Endodermal cell (in vitro differentiated cells): ENCODE measurements at places on chromosomes 3 and 15. TPM values are rescaled to one million over a fixed set of nuclear protein-coding genes. Genes with fewer than 3 reads are reported as not detected.

DNA sequence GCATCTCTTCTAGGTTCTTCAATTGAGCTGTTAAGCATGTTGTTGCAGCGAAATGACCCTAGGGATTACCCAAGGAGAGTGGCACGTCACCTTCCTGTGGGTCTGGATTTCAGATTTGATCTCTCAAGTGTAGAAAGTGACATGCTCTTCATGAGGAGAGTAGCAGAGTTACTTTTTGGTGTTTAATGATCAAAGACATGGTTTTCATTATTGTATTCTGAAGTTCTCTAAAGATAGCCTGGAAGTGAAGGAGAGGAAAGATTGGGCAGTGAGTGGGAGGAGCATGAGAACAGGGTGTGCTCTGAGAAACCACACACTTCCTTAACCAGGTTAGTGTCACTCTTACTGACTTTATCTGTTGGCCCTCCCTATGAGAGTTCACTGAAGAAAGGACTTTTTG lies 153.6 kb downstream of the AKAP13 start:
- no peak for DNase-seq

- DNase-seq, result no peak
Measured at GRCh38 chr3:164657631-164658030, 420.7 kb downstream of the SI start.

- DNase-seq, result no peak
Measured at GRCh38 chr3:99716463-99716995, 78.1 kb downstream of the COL8A1 start.

- no peak for DNase-seq
Measured at GRCh38 chr3:143252931-143253330, 133.4 kb downstream of the CHST2 start.

DNA sequence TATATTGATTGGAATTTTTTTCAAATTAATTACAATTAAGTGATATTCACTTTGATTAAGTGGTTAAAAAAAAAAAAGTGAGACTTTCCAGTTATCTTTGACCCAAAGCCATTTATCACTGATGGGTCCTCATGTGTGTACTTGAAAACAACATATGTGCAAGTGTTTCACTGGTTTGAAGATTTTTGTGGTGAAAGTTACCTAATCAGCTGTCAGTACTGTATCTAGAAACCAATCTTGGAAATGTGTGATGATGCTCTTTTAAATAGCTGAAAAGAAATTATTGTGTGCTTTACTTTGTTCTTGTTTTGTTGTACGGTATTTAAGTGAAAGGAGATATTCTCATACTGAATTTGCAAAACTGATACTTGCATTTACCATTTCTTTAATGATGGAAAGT lies 11.6 kb upstream of the XCR1 start:
- no peak for DNase-seq

GRCh38 chr15:46366360-46367007 lies 731.7 kb downstream of the SQOR start:
- DNase-seq, result no peak

DNA sequence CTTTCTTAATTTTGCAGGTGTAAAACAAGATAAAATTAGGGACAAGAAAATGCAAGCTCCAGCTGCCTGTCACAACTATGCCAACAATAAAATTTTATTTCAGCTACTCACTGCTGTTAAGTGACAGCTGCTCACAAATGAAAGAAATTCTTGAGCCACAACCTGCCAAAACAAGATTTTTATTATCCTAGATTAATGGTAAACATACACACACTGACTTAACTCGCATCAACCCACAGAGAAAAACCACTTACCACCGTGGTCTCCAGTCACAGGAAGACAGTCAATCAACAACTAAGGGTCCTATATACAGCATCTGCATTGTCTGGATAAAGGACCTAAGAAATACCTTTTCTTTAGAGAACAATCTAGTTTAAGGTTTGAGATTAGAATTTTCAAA lies 31.3 kb downstream of the EFL1 start:
- DNase-seq, result no peak

DNA sequence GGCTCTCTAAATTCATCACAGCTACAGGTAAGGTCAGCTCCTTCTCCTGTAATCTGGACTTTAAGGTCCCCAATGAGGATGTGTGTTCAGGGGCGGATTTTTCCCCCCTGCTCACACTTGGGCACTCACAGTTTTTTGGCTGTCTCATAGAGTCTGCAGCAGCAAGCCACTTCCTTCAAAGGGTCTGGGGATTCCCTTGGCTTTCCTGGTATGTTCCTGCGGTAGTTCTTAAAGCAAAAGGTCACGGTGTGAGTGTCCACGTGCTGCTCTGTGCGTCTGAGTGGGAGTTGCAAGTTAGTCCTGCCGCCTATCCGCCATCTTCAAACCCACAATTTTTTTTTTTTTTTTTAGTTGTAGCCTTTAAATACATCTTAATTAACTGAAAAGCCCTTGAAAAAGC lies 15.4 kb upstream of the CFAP20DC start:
- DNase-seq, result no peak

Gene CPN2
- not detected in 3 replicates for total RNA-seq

Gene DLL4
- total RNA-seq, result 0.16 and 0.20 TPM in 2 replicates

Gene CYP19A1
- not detected in 2 replicates for total RNA-seq

Gene HTR3C
- not detected in 2 replicates for total RNA-seq

Gene MCF2L2
- total RNA-seq, result 53.7 and 72.6 TPM in 2 replicates
